ENCODE measurements at places on chromosomes 3 and 15.

DNA sequence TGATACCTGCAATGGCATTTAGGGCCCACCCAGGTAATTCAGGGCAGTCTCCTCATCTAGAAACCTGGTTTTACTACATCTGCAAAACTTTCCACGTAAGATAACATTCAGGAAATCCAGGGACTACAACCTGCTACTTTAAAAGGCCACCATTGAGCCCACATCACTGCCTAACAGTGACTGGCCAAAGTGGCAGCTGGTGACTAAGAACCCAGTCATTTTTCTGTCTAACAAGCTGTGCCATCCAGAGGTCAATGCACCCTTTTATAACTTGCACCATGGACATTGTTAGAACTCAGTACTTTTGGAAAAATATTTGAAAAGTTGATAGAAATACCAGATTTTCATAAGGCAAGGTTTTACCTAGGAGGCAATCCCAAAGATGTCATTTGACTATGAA, 492.4 kb downstream of the OTOL1 start:
- no peak for DNase-seq

- DNase-seq = no peak
Measured at GRCh38 chr3:70728311-70728710, 415.9 kb upstream of the MDFIC2 start.

GRCh38 chr3:33957176-33957575, 158.7 kb downstream of the PDCD6IP start:
- DNase-seq = no peak

GRCh38 chr3:129620828-129621559, 14.5 kb upstream of the PLXND1 start:
- DNase-seq = no peak

- no peak for DNase-seq
Measured at GRCh38 chr3:32616267-32616962, 45.8 kb upstream of the DYNC1LI1 start.

GRCh38 chr3:10964537-10965167, 27.9 kb upstream of the SLC6A1 start:
- DNase-seq = no peak

GRCh38 chr3:14719006-14719405, 44.1 kb downstream of the C3orf20 start:
- no peak for DNase-seq

DNA sequence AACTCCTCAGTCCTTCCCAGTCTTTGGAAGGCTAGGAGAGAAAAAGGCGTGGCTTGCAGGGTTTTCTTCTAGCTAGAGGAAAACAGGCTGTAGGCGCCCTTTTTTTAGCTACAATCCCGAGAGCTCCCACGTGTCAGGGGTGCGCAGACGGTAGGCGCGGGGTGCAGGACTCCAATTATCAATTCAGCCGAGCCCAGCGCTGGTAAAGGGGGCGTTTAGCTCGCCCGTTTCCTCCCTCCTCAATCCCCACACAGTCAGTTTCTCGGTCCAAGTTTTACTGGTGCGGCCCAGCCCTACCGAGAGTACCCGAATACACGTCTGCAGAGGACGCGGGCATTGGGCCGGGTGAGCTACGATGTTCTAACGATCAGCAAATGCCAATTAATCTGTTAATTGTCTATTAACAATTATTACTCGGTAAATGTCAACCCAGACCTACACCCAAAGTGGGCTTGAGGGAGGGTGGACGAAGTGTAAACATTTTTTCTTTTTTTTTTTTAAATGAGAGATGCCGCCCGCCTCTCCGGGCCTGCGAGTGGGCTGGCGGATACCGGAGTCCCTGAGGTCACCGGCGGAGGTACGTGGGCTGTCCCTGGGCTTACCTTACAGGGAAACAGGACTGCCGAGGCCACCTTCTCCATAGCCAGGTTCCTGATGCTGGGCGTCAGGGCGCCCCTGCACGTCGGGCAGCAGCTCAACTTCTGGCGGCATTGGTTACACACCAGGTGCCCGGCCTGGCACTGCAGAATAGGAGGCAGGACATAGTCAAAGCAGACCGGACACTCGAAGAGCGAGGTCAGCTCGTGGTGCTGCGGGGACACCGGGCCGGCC, 923 bp downstream of the SIAH2 start:
- DNase-seq = no peak

GRCh38 chr3:37144806-37145205, 29.6 kb downstream of the LRRFIP2 start:
- DNase-seq = no peak

- no peak for DNase-seq
Measured at GRCh38 chr3:148036331-148036876, 627.2 kb downstream of the ZIC1 start.

DNA sequence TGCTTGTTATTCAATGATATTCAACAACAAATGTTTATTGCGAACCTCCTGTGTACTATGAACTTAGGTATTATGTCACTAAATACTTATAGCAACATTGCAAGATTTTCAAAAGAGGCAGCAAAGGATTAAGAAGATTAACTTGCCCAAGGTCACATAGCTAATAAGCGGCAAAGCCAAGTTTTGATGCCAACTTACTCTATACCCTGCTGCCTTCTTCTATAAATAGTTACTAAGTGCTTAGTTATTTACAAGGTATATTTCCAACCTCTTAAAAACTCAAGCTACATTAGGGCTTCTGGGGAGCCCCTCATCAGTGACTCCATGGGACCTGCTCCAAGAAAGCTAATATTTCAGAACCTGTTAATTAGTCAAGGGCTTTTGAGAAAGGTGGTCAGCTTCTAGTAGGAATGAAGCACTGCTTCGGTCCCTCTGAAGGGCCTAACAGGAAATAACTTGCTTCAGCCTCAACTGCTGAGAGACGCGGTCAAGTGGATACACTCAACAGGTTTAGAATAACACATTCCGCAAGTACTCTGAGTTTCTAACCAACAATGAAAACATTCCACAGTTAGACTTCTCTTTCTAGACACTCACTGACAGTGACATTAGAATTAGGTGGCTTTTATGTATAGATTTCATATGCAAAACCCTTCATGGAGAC, 125.5 kb downstream of the DGKG start:
- DNase-seq = no peak

DNA sequence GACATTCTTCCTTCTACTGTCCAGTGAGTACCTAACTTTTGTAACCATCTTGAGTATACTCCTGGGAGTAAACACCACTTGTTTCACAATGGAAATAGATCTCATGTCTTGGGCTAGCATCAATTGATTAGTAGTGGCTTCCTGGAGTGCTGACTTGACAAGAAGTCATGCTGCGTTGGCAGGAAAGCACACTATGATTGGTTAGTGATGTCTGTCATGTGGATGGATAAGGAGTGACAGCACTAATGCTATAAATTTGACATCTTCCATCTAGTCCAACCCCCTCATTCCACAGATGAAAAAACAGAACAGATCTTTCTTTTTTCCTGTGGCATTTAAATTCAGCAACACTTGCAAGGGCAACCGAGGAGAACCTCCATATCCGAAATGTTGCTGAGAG, 47.6 kb upstream of the PRICKLE2 start:
- DNase-seq = no peak

GRCh38 chr3:108035751-108036150, 55.1 kb downstream of the CD47 start:
- no peak for DNase-seq

DNA sequence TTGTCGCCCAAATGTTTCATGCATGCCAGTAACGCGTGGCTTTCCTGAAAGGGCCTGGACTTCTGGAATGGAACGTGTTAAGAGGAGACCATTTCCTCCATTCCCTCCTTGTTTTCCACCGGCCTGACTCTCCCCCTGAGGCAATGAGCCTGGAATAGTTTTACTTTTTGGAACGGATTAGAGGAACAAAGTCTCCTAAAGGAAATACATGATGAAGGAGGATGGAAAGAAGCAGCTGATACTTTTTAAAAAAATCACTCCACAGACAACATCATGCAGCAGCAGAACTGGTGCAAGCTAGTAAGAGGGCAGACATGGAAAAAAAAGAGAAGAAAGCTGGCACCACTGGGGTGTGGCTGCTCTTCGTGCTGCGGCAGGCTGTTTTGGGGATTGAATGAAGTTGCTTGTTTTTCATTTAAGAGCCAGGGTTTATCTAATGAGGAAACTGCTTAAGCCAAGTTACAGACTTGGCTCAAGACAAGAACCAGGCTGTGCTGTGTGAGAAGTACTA, 3.6 kb upstream of the KBTBD12 start:
- no peak for DNase-seq

GRCh38 chr15:57884936-57885335, 178.4 kb downstream of the POLR2M start:
- DNase-seq = no peak

DNA sequence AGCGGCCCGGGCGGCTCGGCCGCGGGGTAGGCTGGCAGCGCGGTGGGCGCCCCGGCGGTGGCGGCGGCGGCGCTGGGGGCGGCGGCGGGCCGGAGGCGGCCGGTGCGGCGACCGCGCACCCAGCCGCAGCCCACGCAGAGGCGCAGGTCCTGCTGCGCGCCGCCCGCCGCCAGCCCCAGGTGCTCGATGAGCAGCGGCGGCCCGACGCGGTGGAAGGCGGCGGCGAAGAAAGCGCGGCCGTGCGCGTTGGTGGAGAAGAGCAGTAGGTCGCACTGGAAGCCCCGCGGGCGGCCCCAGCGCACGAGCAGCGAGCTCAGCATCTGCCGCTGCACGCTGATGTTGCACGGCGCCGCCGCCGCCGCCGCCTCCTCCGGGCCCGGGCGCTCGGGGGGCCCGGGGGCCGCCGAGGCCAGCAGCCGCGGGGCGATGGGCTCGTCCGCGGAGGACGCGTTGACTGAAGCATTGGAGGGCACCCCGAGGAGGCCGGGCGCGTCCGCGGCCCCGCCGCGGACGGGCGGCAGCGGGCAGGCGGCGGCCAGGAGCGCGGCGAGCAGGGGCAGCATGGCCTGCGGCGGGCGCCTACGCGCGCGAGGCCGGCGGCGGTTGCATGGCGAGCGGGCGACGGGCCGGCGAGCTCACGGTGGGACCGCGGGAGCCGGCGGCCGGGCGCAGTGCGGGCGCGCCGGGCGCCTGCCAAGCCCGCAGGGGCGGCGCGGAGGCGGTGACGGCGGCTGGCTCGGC, 452 bp downstream of the TMEM158 start:
- DNase-seq = no peak

GRCh38 chr3:29763115-29763514, 482.2 kb downstream of the RBMS3 start:
- DNase-seq = no peak

GRCh38 chr15:38130740-38131498, 121.7 kb upstream of the SPRED1 start:
- no peak for DNase-seq

DNA sequence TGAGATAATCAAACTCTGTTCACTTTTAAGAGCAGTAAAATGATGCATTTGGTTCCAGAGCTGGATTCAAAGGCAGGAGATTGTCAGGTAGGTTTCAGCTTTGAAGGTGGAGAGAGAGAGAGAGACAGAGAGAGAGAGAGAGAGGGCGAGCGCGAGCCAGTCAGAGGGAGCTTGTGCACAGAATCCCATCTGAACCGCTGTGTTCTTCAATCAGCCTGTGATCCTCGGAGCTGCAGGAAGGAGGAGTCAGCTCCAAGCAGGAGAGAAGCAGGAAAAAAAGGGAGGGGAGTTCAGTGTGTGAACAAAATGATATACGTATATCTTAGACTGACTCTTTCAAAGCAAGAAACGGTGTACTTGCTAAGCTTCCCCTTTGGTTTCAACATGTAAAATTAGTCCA, at the start of gene GPR149:
Gene GPR149, minus strand, starts transcription at position 177 of the 400 bp plus-strand sequence. CDS start 575 bp downstream, outside the sequence.
- no peak for DNase-seq

- no peak for DNase-seq
Measured at GRCh38 chr3:178047496-178047895, 488.7 kb upstream of the KCNMB2 start.

DNA sequence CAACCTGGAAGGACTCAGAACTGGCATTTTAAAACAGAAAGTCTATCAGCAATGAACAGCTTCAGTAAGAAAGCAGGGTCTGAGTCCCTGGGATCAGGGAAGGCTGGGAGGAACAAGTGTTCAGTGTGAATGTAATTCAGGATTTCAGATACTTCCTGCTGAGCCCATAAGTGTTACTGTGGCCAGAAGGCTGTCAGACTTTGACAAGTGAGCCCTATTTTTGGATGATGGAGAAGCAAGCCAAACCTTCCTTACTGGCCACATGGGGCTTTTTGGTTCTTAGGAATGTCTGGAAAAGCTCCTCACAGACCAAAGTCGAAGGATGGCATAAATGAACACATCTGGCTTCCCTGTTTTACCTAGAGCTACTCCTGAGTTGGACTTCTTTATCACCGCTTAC, 157.2 kb downstream of the BBX start:
- DNase-seq = no peak

DNA sequence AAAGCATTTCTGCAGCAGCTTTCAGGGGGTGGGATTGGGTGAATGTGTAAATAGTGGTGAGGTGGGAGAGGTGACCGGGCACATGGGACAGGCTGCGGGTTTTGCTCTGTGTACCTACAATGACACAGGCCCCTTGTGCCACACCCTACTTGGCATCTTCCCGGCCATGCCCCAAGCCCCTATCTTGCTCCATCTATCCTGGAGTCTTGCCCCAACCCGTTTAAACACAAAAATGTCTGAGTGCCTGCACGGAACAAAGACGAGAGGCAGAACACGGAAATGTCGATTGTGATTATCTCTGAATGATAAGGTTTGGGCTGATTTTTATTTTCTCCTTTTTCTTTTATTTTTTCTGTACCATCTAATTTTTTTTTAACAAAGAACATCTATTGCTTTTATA, 46.0 kb upstream of the SLC6A1 start:
- no peak for DNase-seq

DNA sequence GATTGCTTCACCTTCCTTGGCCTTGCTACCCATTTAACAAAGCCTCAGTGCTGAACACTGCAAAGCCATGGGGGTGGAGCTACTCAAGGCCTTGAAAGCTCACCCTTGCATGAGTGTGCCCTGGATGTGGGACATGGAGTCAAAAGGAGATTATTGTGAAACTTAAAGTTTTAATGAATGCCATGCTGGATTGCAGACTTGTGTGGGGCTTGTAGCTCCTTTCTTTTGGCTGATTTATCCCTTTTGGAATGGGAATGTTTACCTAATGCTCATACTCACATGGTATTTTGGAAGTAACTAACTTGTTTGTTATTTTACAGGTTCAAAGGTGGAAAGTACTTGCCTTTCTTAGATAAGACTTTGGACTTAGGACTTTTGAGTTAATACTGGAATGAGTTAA, 538.5 kb upstream of the NECTIN3 start:
- no peak for DNase-seq

DNA sequence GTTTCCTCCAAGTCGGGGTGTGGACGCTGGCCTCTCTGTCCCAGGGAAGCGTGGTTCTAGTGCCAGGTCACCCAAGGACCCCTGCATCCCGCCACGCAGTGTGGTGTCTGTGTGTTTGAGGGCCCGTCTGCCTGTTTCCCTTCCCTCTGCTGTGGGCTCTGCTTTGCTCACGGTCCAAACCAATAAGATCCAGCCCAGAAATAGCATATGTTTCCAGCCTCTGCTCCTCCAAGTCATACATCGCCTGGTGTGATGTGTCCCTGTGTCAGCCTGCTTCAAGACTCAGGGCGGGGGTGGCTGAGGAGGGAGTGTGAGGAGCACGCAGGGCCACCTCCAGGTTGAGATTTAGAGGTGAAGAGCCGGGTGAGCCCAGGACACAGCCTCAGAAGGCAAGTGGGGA, 21.9 kb upstream of the RPL29 start:
- DNase-seq = no peak

- DNase-seq = no peak
Measured at GRCh38 chr3:57065588-57065987, 5.1 kb downstream of the SPATA12 start.

GRCh38 chr3:123157598-123158287, 44.0 kb upstream of the SEC22A start:
- DNase-seq = no peak
